ENCODE measurements at places on chromosomes 1 and 21.

DNA sequence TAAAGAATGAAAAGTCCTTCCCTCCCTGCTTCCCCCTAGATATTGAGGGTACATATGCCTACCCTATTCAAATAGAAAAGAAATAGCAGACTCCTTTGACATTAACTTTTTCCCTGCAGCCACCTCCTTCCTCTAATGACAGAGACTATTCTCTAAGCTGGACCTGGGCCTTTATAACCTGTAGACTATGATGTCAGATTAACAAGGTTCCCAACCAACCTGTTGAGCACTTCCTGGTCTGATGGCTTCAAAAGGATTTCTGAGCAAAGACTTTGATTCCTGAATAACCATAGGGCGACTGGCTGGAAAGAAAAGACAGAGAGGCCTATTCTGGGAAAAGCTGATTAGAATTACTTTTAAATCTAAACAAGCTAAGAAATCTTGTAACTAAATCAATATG is 18.4 kb upstream of the C1orf216 start:
- no peak for DNase-seq

GRCh38 chr1:92538048-92538412 is 51.3 kb upstream of the GFI1 start:
- DNase-seq: no peak

DNA sequence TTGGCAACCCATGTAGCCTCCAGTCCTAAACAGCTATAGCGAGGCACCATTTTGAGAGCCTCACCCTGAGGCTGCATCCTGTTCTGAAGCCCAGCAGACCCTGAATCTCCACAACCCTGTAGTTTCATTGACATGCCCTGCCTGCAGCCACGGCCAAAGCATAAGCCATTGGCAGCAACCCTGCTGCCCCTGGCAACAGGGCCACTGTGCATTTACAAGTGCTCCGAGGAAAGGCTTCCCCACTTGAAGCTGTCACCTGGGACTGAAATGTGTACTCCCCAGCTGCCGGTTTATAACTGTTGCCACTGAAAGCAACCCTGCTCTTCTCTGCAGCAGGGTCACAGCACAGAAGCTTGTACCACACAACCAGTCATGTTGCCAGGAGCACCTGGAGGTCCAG is 124.2 kb upstream of the OLFM3 start:
- DNase-seq: no peak

- no peak for DNase-seq
Observed at GRCh38 chr1:151403612-151404011, 4.2 kb downstream of the PSMB4 start.

DNA sequence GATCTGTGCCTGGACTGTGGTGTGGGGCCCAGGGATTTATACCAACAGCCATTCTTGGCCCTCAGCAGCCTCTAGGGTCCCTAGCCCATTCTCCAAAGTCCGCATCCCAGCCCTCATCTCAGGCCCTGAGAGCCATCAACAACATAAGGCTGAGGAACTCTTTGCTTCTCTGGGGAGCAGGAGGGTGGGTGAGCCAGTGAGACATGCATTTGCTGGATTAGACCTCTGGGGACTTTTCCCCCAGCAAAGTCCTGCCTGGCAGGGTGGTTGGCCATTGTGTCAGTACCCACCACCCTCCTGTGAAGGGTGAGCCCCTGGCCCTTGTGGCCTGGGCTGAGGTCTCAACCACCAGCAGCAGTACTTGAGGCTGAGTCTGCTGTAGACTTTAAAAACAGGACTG is 24.2 kb upstream of the FAM20B start:
- DNase-seq: no peak

- DNase-seq: no peak
Observed at GRCh38 chr1:240987928-240988327, 369.1 kb downstream of the RGS7 start.

GRCh38 chr1:5680600-5680999 is 311.6 kb downstream of the NPHP4 start:
- DNase-seq: no peak

All from stomach (tissue), 19 donors.